ENCODE measurements at places on chromosomes 2 and 18. TPM values are rescaled to one million over a fixed set of nuclear protein-coding genes. Genes with fewer than 3 reads are reported as not detected.

Gene NCL
- total RNA-seq = 439 TPM

- no peak overlapping the region for H3K27ac ChIP-seq
- no peak overlapping the region for H3K4me3 ChIP-seq
- no peaks in the 10 kb centered on the region for H3K4me1 ChIP-seq
- no peaks in the 10 kb centered on the region for H3K36me3 ChIP-seq
- DNase-seq = no peak
- no peaks in the 10 kb centered on the region for H3K27me3 ChIP-seq
Measured at GRCh38 chr18:76319366-76319765, 175.7 kb downstream of the ZNF516 start.

Gene SLC4A3
- total RNA-seq = not detected

Gene CPO
- total RNA-seq = not detected

Gene NOP58
- 136 TPM for total RNA-seq

Gene CD8B2
- total RNA-seq = not detected

DNA sequence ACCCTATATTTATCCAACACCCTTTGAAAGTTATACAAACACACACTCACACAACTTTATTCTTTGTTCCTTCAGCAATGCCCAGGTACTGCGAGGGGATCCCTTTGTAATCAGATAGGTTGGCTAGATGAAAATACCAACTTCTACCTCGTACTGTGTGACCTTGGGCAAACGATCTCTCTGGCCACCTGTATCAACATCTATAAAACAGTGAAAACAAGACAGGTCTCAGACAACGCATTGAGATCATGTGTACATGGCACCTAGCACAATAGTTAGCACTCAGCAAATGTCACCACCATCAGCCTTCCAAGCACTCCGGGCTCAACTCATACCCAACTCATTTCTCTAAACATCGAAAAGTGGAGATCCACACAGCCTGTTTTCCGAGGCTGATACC is 118.4 kb upstream of the PPP1CB start:
- no peaks in the 10 kb centered on the region for H3K27me3 ChIP-seq
- H3K4me1 ChIP-seq = no peaks in the 10 kb centered on the region
- H3K4me3 ChIP-seq = no peak overlapping the region
- DNase-seq = no peak
- H3K27ac ChIP-seq = no peak overlapping the region

Gene PRSS56
- total RNA-seq = not detected

DNA sequence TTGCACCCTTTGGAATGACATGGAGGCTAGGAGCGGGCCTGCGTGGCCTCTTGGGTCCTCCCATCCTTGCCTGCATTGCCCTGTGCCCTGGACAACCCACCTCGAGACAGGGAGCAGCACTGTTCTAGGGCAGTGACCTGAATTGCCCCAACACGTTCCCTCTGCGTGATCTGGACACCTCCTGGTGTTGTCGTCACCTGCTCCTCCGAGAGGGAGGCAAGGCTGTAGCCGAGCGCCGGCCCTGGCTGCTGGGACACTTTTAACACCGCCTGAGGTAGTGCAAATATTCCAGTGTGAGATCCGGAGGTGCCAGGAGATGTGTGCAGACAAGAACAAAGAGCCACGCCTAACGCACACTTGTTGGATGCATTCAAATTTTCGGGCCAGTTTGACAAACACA is 131.5 kb downstream of the SMAD7 start:
- H3K27ac ChIP-seq = no peak overlapping the region
- H3K4me3 ChIP-seq = no peak overlapping the region
- no peak for DNase-seq
- no peaks in the 10 kb centered on the region for H3K27me3 ChIP-seq

Gene CD207
- not detected for total RNA-seq

- no peak for DNase-seq
- H3K27ac ChIP-seq = no peak overlapping the region
- no peaks in the 10 kb centered on the region for H3K36me3 ChIP-seq
- H3K4me1 ChIP-seq = no peaks in the 10 kb centered on the region
- no peaks in the 10 kb centered on the region for H3K27me3 ChIP-seq
- no peak overlapping the region for H3K4me3 ChIP-seq
Measured at GRCh38 chr18:7953095-7953958, 386.2 kb downstream of the PTPRM start.

- DNase-seq = no peak
- H3K36me3 ChIP-seq = no peaks in the 10 kb centered on the region
- H3K27ac ChIP-seq = no peak overlapping the region
Measured at GRCh38 chr2:70957798-70958197, 20.6 kb upstream of the ANKRD53 start.

DNA sequence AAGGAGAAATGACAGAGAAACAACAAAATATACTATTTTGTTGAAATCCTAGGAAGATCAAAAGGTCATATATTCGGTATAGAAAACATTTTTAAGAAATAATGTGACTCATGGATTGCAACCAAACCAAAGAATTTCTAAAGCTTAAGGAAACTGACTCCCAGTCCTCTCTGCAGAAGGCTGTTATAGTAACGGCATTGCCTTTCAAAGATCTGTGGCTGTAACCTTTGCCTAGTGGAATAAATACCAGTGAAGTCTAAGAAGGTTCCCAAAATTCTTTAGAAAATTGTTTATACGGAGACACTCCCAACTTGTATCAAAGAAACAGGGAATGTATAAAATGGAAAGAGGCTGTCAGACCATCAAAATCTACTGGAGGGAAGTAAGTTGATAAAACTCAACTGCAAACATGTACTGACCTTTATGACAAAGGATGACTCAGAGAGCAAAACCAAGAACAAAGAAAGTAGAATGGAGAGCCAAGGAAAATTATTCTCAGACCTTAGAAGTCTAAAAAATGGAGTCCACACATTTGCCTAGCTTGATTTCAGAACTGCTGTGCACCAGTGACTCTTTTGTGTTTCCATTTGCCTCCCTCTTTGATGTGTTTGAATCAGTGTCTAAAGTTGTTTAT is 48.6 kb upstream of the FSIP2 start:
- no peaks in the 10 kb centered on the region for H3K4me1 ChIP-seq
- no peak for DNase-seq
- H3K36me3 ChIP-seq = no peaks in the 10 kb centered on the region
- H3K27ac ChIP-seq = no peak overlapping the region
- H3K27me3 ChIP-seq = no peaks in the 10 kb centered on the region

Gene AP1S3
- total RNA-seq = 50.7 TPM

Gene PRKAG3
- total RNA-seq = not detected

DNA sequence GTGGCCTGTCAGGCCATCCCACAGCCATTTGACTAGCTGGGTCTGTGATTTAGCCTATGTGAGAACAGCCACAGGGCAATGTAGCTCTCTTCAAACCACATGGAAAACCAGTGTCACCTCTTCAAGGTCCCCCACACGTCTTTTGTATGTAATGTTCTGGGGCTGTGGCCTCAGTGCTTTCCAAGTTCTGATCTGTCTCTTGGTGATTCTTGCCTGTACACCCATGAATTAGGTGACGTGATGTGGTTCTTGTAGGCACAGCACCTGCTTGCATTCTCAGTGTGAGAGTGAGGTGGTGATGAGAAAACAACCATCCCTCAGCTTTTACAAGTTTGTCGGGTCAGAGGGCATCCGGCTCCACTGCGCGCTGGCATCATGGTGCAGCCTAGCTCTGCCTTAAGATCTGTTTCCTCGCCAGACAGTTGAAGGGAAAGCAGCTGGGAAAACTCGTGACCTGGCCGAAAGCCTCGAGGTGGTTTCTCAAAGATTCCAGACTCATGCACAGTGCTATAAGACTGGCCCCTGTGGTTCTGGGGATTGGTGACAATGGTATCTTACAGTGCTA is 125.8 kb downstream of the TANC1 start:
- no peaks in the 10 kb centered on the region for H3K36me3 ChIP-seq
- no peak for DNase-seq
- H3K27ac ChIP-seq = peak overlapping the region; percentile 11
- peaks cover 47% of the 10 kb centered on the region for H3K4me1 ChIP-seq

Gene DTYMK
- total RNA-seq = 26.3 TPM

GRCh38 chr2:7165736-7166135 is 248.5 kb downstream of the RNF144A start:
- H3K27ac ChIP-seq = no peak overlapping the region
- H3K4me1 ChIP-seq = no peaks in the 10 kb centered on the region
- H3K27me3 ChIP-seq = no peaks in the 10 kb centered on the region
- no peaks in the 10 kb centered on the region for H3K36me3 ChIP-seq

DNA sequence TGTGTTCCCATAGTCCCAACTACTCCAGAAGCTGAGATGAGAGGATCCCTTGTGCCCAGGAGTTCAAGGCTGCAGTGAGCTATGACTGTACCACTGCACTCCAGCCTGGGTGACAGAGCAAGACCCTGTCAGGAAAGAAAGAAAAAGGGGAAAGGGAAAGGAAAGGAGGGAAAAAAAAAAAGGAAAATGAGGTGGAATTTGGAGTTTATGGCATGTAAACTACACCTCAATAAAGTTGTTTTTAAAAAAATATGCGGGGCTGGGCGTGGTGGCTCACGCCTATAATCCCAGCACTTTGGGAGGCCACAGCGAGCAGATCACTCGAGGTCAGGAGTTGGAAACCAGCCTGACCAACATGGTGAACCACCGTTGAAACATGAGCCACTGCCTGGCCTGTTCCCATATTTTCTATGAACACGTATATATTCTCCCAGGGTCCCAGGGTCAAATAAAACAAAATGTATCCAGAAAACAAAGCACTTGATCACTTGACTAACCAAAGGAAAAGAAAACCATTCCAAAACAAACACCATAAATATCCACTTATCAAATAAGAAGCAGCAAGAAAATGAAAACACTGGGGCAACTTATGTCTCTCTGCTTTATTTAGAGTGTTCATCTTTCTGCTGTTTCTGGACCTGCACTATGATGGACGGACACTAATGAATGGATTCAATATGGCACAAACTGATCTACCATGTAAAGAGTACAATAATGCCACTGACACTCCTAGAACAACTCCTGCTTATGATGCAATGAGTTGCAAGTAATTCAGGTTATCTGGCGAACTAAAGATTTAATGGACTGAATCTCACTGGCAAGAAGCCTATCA is 56.8 kb downstream of the ASXL2 start:
- no peaks in the 10 kb centered on the region for H3K36me3 ChIP-seq
- peaks cover 7% of the 10 kb centered on the region for H3K4me1 ChIP-seq
- H3K27ac ChIP-seq = no peak overlapping the region
- peak; percentile 6 for DNase-seq

- no peak for DNase-seq
- H3K27ac ChIP-seq = no peak overlapping the region
- no peaks in the 10 kb centered on the region for H3K36me3 ChIP-seq
- no peak overlapping the region for H3K4me3 ChIP-seq
Measured at GRCh38 chr2:27126252-27126710, 2.7 kb downstream of the ABHD1 start.

DNA sequence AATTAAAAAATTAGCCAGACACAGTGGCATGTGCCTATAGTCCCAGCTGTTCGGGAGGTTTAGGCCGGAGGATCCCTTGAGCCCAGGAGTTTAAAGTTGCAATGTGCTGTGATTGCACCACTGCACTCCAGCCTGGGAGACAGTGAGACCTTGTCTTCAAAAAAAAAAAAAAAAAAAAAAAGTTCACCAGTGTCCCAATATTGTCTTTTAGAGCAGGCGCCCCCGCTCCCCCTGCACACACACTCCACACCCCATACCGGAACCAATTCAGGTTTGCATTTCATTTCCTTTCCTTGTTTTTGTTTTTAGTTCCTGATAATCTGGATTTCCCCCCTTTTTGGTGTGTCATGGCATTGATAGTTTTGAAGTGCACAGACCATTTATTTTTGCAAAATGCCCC is 10.4 kb downstream of the TMEM87B start:
- peaks cover 62% of the 10 kb centered on the region for H3K36me3 ChIP-seq
- no peak overlapping the region for H3K4me3 ChIP-seq
- H3K27ac ChIP-seq = no peak overlapping the region
- no peaks in the 10 kb centered on the region for H3K27me3 ChIP-seq
- H3K4me1 ChIP-seq = no peaks in the 10 kb centered on the region

GRCh38 chr2:34602262-34602661 is 1003.2 kb upstream of the FAM98A start:
- no peaks in the 10 kb centered on the region for H3K36me3 ChIP-seq
- H3K27me3 ChIP-seq = no peaks in the 10 kb centered on the region
- no peak overlapping the region for H3K27ac ChIP-seq
- DNase-seq = no peak

GRCh38 chr2:189287363-189287762 is 107.8 kb upstream of the COL5A2 start:
- no peak for DNase-seq
- H3K4me3 ChIP-seq = no peak overlapping the region
- H3K4me1 ChIP-seq = no peaks in the 10 kb centered on the region
- no peaks in the 10 kb centered on the region for H3K27me3 ChIP-seq
- no peak overlapping the region for H3K27ac ChIP-seq

- H3K36me3 ChIP-seq = peaks cover 6% of the 10 kb centered on the region
- H3K27me3 ChIP-seq = no peaks in the 10 kb centered on the region
- H3K4me3 ChIP-seq = no peak overlapping the region
- no peak for DNase-seq
Measured at GRCh38 chr18:47868744-47869143, 61.7 kb downstream of the SMAD2 start.

DNA sequence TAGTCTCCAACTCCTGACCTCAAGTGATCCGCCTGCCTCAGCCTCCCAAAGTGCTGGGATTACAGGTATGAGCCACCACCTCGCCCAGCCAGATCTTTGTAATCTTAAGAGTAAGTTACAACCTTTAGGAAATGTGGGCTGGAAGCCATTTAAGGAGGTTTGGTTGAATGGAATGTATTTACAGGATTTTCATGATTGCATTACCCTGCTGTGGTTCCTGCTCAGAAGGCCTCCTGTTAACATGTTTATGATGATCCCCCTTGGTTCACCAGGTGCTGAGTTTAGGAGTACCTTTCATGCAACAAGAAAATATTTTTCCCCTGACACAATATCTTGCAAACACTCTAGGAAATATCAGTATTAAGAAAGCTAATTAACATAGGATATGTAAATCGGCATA is 187.4 kb upstream of the SH3BP4 start:
- H3K27me3 ChIP-seq = no peaks in the 10 kb centered on the region
- no peaks in the 10 kb centered on the region for H3K4me1 ChIP-seq
- no peak for DNase-seq
- no peak overlapping the region for H3K27ac ChIP-seq
- H3K36me3 ChIP-seq = no peaks in the 10 kb centered on the region
- no peak overlapping the region for H3K4me3 ChIP-seq

DNA sequence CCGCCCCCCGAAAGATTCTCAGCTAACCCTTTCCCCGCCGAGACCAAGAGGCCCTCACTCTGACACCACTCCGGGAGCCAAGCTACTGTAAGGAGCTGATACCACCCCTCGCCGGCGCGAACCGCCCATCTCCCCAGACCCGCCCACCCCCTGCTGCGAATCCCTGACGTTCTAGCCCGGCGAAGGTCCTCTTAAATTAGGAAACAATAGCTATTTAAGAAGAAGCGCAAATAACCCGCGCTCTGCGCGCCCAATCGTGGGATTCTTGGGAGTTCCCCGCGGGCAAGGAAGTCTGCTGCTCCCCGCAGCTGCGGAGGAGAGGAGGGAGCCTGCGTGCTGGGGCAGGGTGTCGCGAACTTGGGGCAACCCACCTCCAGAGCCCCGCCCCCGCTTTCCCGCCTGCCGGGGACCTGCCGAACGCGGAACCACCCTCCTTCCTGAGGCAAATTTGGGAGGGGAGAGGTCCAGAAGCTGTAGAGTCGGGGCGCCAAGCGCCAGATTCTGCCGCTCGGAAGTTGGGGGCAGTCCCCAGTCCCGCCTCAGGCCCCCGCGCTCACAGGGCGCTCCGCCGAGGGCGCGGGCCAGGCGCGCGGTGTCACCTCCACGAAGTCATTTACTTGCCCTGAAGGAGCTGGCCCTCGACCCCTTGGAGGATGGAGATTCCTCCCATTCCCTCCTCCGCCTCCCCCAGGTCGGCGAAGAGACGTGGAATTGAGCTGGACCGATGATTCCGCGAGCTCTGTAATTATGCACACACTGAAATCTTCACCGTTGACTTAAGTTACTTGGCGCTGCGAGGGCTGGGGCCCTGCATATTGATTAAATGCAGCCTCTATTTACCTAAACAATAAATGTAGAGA is 8.4 kb upstream of the SP9 start:
- no peaks in the 10 kb centered on the region for H3K36me3 ChIP-seq
- H3K27ac ChIP-seq = no peak overlapping the region
- DNase-seq = peak; percentile 62
- H3K27me3 ChIP-seq = peaks cover 65% of the 10 kb centered on the region

Gene ZNF521
- total RNA-seq = 12.3 TPM

Measured in B cell (primary cell).